ENCODE measurements at places on chromosomes 1 and 21. TPM values are rescaled to one million over a fixed set of nuclear protein-coding genes. Genes with fewer than 3 reads are reported as not detected.

The PAPPA2 gene
- polyA plus RNA-seq, result 4.9 TPM

The C8A gene
- not detected for polyA plus RNA-seq

The SV2A gene
- polyA plus RNA-seq, result 2.0 TPM

The HNRNPCL1 gene
- not detected for polyA plus RNA-seq

The TCHHL1 gene
- not detected for polyA plus RNA-seq

The ERICH3 gene
- polyA plus RNA-seq, result not detected

The CR2 gene
- polyA plus RNA-seq, result 0.28 TPM

The CD1D gene
- 0.77 TPM for polyA plus RNA-seq

The CNTN2 gene
- polyA plus RNA-seq, result 0.15 TPM

The KCNA10 gene
- polyA plus RNA-seq, result not detected

The NHLH1 gene
- not detected for polyA plus RNA-seq

The KMO gene
- polyA plus RNA-seq, result 35.5 TPM

The MRPL39 gene
- 52.7 TPM for polyA plus RNA-seq

The MYBPH gene
- 2.3 TPM for polyA plus RNA-seq

The PLPP3 gene
- polyA plus RNA-seq, result 100 TPM

The FMN2 gene
- polyA plus RNA-seq, result 3.4 TPM

The CORT gene
- 0.62 TPM for polyA plus RNA-seq

The OR2M3 gene
- polyA plus RNA-seq, result not detected

The AVPR1B gene
- polyA plus RNA-seq, result not detected

The SPRR1B gene
- not detected for polyA plus RNA-seq

The BARHL2 gene
- not detected for polyA plus RNA-seq

The PDC gene
- not detected for polyA plus RNA-seq

The TEX38 gene
- not detected for polyA plus RNA-seq

The C1orf87 gene
- 0.45 TPM for polyA plus RNA-seq

The ATP5IF1 gene
- 906 TPM for polyA plus RNA-seq

The AIM2 gene
- not detected for polyA plus RNA-seq

The MDM4 gene
- polyA plus RNA-seq, result 6.3 TPM

The CR1 gene
- 2.6 TPM for polyA plus RNA-seq

The BTF3L4 gene
- polyA plus RNA-seq, result 45.3 TPM

The OR2T2 gene
- polyA plus RNA-seq, result not detected

The ATP5PB gene
- polyA plus RNA-seq, result 791 TPM

The POLR3C gene
- polyA plus RNA-seq, result 16.1 TPM

The OR6K3 gene
- polyA plus RNA-seq, result not detected

The CEP85 gene
- polyA plus RNA-seq, result 8.4 TPM

The CTTNBP2NL gene
- 6.7 TPM for polyA plus RNA-seq

The FAM163A gene
- not detected for polyA plus RNA-seq

The AMIGO1 gene
- 5.1 TPM for polyA plus RNA-seq

The BATF3 gene
- 3.3 TPM for polyA plus RNA-seq

The XCL1 gene
- not detected for polyA plus RNA-seq

The TAS1R1 gene
- not detected for polyA plus RNA-seq

The OR10J5 gene
- polyA plus RNA-seq, result not detected

The BMP8B gene
- polyA plus RNA-seq, result 0.34 TPM

The DNM3 gene
- polyA plus RNA-seq, result 5.9 TPM

The RHBDL2 gene
- polyA plus RNA-seq, result 0.34 TPM

The BRDT gene
- not detected for polyA plus RNA-seq

The RBM11 gene
- 6.9 TPM for polyA plus RNA-seq

The APCS gene
- 1.5 TPM for polyA plus RNA-seq

The CD46 gene
- 119 TPM for polyA plus RNA-seq

The USP16 gene
- 17.8 TPM for polyA plus RNA-seq

The HDAC1 gene
- polyA plus RNA-seq, result 68.8 TPM

The NR1I3 gene
- polyA plus RNA-seq, result 19.6 TPM

The OVAAL gene
- polyA plus RNA-seq, result not detected

The OXCT2 gene
- polyA plus RNA-seq, result 0.32 TPM

The LGR6 gene
- polyA plus RNA-seq, result 1.8 TPM

The C1QA gene
- polyA plus RNA-seq, result 150 TPM

The CYP4X1 gene
- 5.6 TPM for polyA plus RNA-seq

The SPRR2A gene
- polyA plus RNA-seq, result not detected

The MYCL gene
- 1.7 TPM for polyA plus RNA-seq

The GSTM5 gene
- 9.1 TPM for polyA plus RNA-seq

The PLCH2 gene
- polyA plus RNA-seq, result 7.4 TPM
